ENCODE measurements at places on chromosomes 16 and 17.

DNA sequence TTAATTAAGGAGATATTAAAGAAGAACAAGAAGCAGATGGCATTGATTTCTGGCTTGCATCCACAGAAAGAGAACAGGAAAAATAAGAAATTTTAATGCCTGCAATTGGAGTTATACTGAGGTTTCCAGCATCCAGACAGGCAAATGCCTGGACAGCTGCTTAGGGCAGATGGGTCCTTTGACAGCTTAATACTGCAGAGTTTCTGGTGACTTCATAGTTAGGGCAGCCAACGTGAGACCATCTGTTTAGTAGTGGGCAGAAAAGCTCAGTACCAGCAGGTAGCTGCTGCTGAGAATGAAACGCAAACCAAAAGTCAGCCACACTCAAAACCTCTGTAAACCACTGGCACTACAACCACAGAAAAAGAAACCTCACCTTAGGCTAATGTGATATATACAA is 109.8 kb downstream of the CDK5R1 start:
- no peak for DNase-seq

GRCh38 chr17:37051833-37052232 is 103.1 kb downstream of the AATF start:
- DNase-seq, result no peak

- DNase-seq, result no peak
These were observed 3.8 kb upstream of the HOXB2 start for GRCh38 chr17:48548523-48549280.

DNA sequence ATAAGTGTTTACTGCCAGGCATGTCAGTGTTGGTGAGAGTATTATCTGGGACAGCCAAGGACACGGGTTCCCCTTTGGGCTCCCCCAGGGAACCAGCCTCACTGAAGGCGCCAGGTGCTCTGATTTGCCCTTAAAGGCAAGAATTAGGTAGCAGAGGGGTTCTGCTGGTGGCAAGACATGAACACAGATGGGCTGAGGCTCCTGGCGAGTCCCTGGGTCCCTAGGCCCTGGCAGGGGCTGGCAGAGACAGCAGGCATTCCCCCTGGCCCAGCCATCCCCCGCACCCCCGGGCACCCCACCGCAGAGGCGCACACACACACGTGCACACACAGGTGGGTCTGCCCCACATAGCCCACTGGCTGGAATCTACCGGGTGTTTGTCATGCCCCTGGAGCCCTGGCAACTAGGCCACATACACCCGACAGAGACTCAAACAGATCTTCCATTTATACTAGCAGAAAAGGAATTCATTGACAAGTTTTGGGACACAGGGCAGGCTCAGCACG is 153.3 kb downstream of the C16orf78 start:
- DNase-seq, result no peak

GRCh38 chr17:63916566-63917185 is 2.0 kb downstream of the GH1 start:
- no peak for DNase-seq

- no peak for DNase-seq
These were observed 51.3 kb downstream of the PIMREG start for GRCh38 chr17:6495450-6496115.

DNA sequence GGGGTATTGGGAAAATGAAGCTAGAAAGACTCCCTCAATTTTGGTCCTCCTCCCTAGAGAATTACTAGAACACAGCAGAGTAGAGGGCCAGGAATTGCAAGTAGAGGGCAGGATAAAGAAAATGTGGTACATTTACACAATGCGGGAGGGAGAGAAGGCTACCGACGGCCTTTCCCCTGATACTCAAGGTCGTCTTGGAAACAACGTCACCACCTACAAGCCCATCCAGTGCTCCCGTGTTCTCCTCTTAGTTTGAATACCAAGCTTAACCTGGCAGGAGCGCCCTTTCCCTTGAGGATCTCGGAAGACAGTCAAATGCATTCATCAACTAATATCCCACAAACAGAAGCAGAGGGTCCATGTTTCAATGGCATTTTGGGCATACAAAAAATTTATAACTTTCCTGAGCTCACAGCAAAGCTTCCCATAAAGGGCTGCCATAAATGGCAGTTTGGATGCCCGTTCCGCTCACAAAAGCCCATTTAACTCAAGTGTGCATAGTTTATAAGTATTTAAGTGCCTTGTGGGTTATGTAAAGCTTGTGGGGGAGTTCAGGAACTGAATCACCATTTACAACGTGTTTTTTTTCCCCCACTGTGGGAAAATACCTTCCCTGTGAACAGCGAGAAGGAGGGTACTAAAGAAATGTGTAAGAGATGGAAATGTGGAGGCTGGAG is 414.6 kb downstream of the SLC39A11 start:
- DNase-seq, result no peak

GRCh38 chr16:70772493-70772892 is 28.5 kb downstream of the VAC14 start:
- DNase-seq, result no peak

DNA sequence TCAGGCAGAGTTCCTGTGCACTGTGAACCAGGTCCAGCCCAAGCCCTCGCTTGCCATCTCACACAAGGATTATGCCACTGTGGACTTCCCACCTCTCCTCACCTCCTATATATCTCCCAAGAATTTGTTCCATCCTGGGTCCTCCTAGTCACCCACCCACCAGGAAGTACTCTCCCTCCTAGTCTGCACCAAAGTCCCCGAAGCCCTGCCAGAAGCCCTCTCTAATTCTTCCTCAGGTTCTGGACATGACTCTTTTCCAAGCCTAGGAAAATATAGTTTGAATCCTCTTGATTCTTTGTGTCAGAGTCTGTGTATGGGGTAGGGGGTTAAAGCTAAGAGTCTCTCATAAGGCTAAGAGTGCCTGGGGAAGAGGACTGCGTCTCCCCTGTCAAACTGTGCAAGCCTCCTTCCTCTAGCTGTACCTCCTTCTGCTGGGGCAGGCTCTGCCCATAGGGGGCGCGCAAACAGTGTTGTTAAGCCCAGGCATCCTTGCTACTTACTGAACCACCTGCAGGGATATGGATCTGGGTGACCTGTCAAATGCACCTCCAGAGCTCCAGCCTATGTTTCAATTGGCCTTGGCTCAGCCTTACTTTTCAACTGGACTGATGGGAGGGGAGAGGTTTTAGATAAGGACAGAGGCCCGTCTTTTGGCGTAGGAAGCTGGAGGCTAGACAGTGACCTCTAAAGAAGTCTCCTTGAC is 16.6 kb upstream of the DLX4 start:
- DNase-seq, result peak; percentile 29

- DNase-seq, result no peak
These were observed 35.8 kb downstream of the TANC2 start for GRCh38 chr17:63001689-63002394.

All from NCI-H2029 treated with DMSO at 0.1 percent for 48 hours (cell line).